ENCODE measurements at places on chromosomes 13 and 19.

- no peak for DNase-seq
Observed at GRCh38 chr19:2726904-2727639, 5.9 kb upstream of the DIRAS1 start.

- DNase-seq = no peak
Observed at GRCh38 chr19:35713506-35713850, 4.3 kb upstream of the KMT2B start.

DNA sequence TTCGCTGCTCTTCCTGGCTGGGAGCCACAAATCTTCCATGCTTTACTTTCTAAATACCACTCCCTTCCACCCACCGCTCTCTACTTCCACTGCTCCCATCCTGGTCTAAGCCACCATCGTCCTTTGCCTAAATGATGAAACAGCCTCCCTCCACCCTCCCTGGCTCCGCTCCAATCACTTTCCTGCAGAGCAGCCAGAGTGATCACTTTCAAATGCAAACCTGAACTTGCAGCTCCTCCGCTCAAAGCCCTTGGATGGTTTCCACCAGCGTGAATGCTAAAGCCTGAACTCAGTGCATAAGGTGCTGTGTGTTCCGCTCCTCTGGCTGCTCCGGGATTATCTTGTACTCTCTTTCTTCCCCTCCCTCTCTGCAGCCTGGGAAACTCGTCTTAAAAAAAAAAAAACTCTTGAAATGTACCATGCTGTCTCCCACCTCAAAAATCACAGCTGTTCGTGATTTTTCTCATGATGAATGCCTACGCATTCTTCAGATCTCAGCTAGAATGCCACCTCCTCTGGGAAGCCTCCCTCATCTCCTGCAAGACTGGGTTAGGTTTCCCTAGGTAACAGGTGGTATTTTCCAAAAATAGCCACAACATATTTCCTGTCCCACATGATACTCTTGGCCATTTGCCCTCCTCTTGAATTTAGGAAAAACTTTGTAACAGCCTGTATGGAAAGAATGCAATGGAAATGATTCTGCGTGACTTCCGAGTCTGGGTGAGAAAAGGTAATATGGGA is 3.7 kb upstream of the SIN3B start:
- DNase-seq = no peak

DNA sequence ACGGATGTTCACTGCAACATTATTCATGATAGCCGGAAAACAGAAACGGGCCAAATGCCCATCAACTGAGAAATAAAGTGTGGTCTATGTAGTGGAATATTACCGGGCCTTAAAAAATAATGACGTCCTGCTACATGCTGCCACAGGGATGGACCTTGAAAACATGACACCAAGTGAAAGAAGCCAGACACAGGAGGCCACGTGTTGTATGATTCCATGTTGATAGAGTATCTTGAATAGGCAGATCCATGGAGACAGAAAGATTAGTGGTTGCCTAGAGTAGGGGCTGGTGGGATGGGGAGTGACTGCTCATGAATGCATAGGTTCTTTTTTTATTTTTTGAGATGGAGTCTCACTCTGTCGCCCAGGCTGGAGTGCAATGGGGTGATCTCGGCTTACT is 3.7 kb downstream of the AP2A1 start:
- DNase-seq = no peak

GRCh38 chr19:19402656-19403372 is 2.7 kb upstream of the GATAD2A start:
- DNase-seq = no peak

- DNase-seq = no peak
Observed at GRCh38 chr13:52085421-52085820, 43.5 kb downstream of the NEK5 start.

DNA sequence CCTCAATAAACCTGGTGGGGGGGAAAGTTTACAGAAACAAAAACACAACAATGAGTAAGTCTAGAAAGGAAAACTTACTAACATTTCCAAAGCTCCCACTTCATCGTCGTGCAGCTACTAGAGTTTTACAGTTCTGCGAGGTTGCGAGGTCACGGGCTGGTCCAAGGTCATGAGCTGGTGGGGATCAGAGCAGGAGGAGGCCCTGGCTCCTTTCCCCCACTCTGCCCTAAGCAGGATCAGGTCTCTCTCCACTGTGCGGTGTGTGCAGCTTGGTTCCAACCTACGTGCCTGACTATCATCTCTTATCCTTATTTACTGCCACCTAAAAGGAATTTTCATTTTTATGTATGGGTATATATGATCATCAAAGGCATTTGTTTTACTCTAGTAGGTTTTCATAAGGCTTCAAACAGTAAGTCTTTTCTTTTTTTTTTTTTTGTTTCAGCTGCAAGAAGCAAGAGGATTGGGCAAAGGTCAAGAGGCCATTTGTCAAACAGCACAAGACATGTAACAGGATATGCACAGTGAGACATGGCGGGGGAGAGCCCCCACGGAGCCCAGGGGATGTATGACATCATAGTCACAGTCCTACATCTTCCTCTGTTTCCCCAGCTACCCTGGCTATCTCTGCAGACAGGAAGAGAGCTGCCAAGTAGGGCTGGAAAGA is 76.6 kb upstream of the POMP start:
- DNase-seq = no peak

- no peak for DNase-seq
Observed at GRCh38 chr19:35006342-35006998, 6.3 kb downstream of the GRAMD1A start.

DNA sequence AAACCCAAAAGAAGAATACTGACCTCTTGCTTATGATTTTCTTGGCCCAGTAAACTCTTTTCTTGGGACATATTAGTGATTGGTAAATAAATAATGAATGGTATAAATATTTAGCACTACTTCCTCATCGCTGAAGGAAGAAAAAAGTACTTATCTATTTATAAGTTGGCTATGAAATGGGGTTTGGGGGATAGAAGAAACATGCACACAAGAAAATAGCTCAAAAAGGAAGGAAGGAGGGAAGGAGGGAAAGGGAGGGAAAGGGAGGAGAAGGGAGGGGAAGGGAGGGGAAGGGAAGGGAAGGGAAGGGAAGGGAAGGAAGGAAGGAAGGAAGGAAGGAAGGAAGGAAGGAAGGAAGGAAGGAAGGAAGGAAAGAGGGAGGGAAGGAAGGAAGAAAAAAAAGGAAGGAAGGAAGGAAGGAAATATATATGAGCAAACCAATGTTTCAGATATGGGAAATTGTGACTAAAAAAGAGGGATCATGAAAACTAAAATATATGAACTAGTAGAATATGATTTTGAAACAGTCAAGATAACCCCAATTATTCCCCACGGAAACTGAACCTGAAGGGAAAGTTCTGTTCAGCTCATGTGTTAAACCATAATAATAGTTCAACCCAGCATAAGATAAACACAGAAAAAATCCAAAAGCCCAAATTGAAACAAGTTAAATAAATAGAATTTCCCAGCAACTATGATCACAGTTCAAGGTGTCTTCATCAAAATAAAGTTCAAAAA is 75.3 kb downstream of the FGF14 start:
- DNase-seq = no peak

- peak; percentile 25 for DNase-seq
Observed at GRCh38 chr13:88622362-88622973, 951.3 kb downstream of the SLITRK5 start.

GRCh38 chr19:4493929-4494690 is 22.0 kb downstream of the HDGFL2 start:
- DNase-seq = no peak

DNA sequence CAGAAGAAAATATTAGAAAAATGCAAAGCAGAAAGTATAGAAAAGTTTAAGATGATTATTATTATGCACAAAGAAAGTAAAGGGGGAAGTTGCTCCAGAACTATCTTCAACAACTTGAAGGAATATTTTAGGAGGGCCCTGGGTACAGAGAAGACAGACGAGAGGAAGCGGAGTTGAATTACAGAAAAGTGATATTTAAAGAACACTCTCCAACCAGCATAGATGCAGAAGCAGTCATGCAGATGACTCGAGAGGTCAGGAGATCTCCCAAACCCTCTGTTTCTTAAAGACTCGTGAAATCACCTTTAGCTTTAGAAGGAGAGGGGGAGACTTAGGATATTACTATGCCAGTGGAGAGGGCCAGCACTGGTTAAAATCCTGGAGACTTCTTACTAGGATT is 8.5 kb upstream of the SHISA2 start:
- no peak for DNase-seq

- DNase-seq = no peak
Observed at GRCh38 chr13:49749848-49750247, 42.6 kb downstream of the KPNA3 start.

GRCh38 chr13:92806215-92806614 is 420.4 kb upstream of the GPC6 start:
- no peak for DNase-seq

- no peak for DNase-seq
Observed at GRCh38 chr19:47842941-47843340, 16.1 kb upstream of the TPRX2 start.

- DNase-seq = no peak
Observed at GRCh38 chr19:14519860-14520407, 1.7 kb upstream of the DNAJB1 start.

- no peak for DNase-seq
Observed at GRCh38 chr19:44592451-44592890, 20.9 kb upstream of the IGSF23 start.

DNA sequence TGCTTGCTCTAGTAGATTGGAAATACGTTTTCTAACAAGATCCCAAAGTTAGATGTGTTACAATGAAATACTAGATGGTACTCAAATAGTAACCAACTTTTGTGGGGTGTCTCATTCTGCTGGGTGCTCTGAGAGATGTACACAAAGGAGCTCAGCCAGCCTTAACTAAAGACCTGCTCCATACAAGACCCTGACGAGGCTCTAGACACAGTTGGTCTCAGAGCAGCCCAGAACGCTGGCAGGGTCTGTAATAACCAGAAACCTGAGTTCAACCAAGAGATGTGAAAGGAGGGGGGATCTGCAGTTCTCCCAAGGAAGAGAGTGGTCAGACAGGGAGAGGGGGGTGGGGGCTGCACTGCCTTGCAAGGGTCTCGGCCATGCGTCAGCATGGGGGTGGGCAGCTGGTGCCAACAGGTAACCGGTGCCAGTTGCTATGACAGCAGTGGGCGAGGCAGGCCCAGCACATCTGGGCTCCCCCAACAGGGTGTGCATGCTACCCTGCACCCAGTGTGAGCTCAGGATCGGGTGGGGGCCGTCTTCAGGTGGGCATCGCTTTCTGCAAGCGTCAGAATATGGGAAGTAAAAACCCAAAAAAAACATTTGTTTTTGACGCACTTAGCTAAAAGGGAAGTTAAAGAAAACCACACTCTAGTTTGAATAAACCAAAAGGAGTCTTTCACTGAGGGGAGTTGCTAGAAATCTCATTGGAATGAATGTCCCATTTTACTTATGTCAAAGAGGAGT is 68.0 kb upstream of the GPR183 start:
- peak; percentile 53 for DNase-seq

DNA sequence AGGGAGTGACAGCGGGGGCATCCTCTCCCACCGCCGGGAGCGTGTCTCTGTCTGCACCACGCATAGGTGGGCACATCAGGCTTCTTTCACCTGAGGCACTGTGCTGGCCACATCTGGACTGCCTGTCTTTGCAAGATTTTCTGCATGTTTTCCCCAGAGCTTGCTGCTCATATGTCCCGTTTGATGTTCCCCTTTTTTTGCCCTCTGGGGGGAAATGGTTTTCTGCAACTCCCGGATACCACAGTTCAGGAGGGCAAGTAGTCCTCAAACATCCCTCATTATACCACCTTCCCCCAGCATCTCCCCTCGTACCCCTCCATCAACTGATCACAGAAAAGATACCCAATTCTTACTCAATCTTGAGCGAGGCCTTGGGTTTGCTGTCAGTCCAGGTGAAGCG is 168.0 kb downstream of the PAN3 start:
- no peak for DNase-seq

- DNase-seq = no peak
Observed at GRCh38 chr19:22882797-22883196, 50.7 kb downstream of the ZNF723 start.

- no peak for DNase-seq
Observed at GRCh38 chr13:98526182-98526512, 50.8 kb downstream of the STK24 start.

DNA sequence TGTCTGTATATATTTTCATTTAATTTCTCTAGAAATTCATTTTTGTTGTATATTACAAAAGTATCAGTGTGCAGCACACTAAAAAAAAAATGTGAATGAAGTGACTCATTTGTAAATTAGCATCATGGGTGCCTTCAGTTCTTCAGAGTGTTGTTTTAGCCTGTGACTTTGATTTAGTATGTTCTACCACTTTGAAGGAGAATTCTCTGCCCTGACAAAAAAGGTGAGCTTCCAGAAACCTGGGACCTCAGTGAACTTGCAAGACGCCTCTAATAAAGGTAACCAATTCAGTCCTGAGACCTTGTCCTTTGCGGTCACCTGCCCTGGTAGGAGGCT is 2.4 kb downstream of the METTL21C start:
- no peak for DNase-seq

DNA sequence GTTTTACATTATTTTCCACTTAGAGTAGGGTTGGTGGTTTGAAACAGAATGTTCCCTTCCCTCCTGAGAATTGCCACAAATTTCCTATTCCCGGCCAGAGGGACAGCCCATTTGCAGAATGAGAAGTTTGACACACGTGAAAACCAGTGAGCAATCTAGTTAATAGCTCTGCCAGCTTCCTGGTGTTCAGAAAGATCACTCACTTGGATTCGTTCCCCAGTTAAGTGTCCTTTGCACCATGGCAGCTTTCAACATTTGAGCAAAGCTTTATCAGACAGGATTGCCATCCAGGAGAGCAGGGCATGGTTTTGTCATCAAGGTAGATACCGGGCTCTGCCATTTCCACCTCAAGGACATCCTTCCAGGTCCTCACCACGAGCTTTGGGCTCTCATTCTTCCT is 28.2 kb downstream of the RASL11A start:
- no peak for DNase-seq

- DNase-seq = no peak
Observed at GRCh38 chr19:57436417-57436816, 1.3 kb downstream of the ZNF749 start.

DNA sequence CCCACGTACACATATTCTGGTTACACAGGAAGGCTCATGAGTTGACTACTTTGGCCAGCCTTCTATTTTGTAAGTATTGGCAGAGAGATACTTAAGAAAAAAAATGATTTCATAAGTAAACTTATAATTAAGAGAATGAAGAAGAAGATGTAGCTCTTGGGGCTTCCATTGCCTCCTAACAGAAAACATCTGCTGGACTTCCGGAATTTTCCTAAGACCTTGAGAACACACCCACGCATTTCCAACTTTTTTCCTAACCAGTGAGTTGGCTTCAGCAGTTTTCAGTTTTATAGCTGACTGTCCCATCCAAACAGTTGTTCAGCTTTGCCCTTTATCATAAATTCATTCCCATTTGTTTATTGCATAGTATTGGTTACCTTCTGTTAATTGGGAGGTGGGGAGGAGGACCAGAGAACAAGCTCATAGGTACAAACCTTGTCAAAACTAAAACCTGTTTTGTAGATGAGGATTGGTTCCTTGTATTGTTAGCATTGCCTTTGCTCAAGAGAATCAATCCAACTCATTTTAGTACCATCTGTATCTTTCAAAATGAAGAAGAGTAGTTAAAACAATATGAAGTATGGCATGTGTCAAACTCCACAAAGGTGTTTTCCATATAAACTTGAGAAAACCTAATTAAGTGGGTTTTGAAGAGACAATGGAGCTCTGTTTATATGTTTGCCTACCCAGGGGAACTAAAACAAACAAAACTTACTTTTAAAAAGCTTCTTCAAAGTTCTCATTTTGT is 93.9 kb downstream of the COL4A2 start:
- DNase-seq = no peak

- no peak for DNase-seq
Observed at GRCh38 chr13:27961227-27962085, 7.7 kb downstream of the CDX2 start.

GRCh38 chr13:95787356-95788099 is 110.6 kb downstream of the DNAJC3 start:
- DNase-seq = no peak

All from stimulated activated CD8-positive, alpha-beta memory T cell treated with anti-CD3 and anti-CD28 coated beads, Interleukin-4, amount 100 ng/mL, for 48 hours (primary cell).